ENCODE measurements at places on chromosomes 5 and 9.

DNA sequence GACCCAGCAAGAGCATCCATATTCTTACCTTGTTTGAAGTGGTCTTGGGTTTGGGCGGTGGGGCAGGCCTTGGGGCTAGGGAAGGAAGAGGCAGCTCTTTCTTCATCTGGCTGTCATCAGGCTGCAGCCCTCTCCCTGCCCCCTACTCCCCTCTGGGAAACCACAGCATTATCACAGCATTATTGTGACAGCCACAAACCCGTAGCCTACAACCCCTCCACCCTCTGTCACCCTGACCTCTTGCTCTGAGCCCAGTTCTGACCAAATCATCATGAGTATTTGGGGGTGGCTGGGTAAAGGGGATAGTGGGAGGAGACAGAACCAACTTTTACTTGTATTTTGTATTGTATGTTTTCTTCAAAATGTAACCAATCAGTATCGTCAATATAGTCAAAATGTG lies 94.3 kb upstream of the ARRDC3 start:
- no peak for DNase-seq

- no peak for DNase-seq
These were observed 50.5 kb downstream of the COMMD10 start for GRCh38 chr5:116135344-116135743.

- DNase-seq = no peak
These were observed 498.7 kb downstream of the ISL1 start for GRCh38 chr5:51881901-51882300.

DNA sequence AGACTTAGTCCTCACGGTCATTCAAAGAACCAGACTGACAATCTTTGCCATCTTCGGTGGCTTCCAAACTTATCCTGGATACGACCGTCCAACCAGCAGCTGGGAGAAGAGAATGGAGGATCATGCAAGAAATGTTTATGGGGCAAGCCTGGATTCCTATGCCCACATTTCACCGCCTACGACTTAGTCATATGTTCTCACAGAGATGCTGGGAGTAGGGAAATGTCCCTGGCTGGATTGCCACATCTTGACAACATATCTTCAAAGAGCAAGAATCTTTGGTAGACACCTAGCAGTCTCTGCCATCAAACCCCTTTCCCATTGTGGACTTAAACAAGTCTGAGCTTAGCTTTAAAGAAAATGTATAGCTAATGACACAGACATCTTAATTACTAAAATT lies 5.0 kb downstream of the MED7 start:
- no peak for DNase-seq

DNA sequence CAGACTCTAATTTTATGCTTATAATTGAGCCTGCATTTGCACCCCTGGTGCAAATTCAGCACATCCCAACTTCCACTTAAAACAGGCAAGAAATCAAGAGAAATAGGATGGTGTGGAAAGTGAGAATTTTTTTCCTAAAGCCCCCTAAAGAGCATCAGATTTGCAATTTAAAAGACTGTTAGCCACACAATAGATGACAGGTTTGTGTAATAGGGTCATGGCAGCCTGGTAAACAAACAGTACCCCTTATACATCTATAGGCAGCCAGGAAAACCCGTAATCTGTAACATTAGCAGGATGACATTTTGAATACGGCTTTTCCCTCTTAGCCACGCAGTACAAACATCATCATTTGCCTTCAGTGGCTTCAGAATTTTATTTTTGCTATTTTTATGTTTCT lies 17.2 kb downstream of the EBF1 start:
- no peak for DNase-seq

DNA sequence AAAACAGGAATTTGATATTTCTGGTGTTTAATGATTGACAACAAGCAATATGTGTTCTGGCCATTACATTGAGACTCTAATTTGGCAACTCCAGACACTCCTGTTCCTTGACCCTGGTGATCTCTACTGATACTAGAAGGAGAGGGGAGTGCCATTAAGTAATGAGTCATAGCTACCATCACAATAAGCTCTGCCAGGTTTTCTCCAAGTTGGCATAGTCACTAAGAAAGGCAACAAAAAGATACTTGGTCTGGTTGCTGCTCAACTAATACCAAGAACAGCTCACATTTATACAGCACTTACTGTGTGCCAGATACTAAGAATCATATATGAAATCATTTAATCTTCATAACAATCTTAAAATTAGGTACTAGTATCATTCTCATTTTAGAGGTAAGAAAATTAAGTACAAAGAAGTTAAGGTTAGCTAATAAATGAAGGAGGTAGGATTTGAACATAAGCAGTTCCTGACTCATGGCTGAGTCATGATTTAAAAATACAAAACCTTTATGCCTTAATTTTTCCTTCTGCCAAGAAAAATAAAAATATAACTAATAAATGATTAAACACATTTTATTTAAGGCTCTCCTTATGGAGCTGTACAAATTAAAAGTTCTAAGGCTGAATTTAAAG lies 19.9 kb upstream of the PRXL2C start:
- DNase-seq = no peak

DNA sequence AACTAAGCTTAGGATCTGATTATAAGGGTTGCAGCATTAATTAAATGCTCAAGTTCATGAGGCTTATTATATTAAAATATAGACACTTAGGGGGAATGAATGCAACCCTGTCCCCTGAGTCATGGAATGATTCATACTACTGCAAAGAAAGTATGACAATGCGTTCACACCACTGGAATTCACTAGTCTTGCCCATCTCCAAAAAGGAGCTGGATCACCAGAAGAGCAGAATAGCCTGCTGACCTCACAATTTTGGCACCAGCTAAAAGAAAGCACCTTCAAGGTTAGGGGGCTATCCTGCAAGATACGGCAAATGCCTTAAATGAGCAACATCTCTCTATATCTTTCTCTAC lies 32.0 kb upstream of the TMED7 start:
- DNase-seq = no peak

GRCh38 chr9:131534721-131535237 lies 3.7 kb upstream of the UCK1 start:
- no peak for DNase-seq

GRCh38 chr9:131111186-131111853 lies 14.1 kb upstream of the NUP214 start:
- DNase-seq = no peak

GRCh38 chr9:2717385-2717784 lies at the start of gene KCNV2:
Gene KCNV2, plus strand, starts transcription at chr9:2717510. Its CDS starts 230 bp downstream, at chr9:2717740.
- DNase-seq = no peak

DNA sequence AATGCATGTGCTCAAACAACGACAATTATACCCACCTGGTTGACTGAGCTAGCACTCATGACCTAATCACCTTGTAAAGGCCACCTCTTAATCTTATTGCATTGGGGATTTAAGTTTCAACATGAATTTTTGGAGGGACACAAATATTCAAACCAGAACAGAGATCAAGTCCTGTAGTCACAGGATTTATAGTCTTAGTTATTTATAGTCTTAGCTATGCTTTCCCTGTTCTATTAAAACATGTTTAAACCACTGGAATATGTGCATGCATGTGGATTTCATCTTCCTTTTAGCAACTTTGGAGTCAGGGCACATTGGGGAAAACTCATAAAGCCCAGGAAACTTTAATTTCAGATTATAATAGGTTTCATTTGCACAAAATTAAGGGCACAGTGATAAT lies 26.7 kb downstream of the ANKDD1B start:
- no peak for DNase-seq

DNA sequence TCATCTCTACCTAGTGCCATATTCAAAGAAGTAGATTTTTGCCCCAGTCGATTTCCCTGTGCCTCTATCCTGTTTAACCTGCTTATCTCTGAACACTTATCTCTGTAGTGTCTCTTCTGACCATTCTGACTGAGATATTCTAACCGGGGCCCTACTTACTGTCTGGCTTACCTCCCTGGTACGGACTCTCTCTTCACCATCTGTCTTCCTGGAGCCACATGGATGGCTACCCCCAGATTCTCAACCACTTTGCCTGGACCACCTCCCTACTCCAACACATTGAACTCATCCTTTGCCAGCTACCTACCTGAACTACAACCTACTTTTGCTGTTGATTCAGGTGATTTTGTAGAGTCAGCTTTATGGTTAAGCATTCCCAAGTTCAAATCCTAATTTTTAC lies 397.4 kb upstream of the SLC24A2 start:
- DNase-seq = no peak

DNA sequence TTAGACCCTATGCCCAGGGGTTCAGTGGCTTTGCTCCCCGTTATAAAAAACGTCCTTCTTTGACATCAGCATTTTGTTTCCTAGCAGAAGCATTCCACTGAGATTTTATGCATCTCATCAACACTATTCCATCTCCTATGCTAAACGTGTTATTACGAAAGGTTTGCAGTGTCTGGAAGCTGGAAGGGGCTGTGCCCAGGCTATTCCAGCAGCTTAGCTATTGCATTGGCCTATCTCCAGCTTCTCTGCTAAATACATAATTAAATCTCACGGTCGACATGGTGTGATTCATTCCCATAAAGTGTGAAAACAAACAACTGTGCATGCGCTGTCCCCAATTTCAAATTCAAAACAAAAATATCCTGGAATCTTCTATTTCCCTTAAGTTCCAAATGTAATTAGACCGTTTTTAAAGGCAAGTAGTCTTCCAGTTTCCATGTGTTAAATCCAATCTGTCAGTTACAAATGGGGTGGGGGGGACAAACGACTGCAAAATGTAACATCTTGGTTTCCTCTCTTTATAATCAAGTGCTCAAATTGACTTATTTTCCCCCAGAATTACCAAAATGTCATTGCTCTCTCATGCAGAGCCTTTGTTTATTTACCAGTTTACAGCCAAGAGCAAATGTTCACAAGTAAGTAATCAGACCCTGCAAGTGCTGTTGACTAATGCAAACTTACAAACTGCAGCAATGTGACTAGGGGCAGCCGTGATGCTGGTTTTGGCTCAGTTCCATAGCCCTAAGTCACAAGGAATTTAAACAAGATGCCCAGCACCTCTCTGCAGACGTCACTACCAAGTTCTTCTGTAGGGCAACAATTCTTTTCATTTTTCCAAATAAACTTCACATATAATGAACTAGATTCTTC lies 212.3 kb upstream of the RORB start:
- DNase-seq = no peak

DNA sequence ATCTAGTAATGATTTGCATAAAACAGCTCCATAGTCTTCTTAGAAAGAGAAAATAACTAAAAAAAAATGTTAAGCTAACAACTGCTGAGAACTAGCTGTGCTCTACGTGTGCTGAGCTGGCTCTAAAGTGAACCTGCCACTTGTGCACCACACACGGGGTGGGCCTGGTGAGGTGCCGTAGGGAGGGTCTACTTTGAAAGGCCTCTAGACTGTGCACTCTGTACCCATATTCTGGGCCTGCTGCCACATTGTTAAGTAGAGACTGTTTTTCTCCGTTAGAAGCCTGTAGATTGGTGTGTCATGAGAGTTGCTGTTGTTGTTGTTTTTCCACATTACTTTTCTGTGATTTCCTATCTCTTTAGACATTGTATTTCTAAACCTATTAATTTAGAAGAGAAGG lies 93.9 kb downstream of the CD180 start:
- DNase-seq = no peak

GRCh38 chr5:138843316-138844124 lies 31.6 kb downstream of the LRRTM2 start:
- DNase-seq = no peak

GRCh38 chr9:109046346-109046745 lies 33.0 kb upstream of the CTNNAL1 start:
- no peak for DNase-seq

DNA sequence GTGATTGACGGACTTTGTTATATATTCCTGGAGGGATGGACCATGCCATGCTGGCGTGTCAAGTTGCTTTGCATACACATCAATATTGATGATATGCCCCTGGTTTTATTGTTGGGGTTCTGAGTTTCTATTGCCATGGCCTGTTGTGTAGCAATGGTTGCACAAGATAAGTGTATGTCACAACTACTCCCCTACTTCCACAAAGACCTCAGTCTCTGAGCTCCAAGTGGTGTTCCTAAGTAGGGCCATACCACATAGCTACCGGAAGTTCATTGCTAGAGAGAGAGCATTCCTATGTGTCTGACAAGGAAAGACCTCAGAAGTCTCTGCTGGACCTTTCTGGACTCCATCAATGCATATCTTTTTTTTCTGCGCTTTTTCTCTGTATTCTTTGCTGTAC lies 19.8 kb downstream of the TXNDC8 start:
- DNase-seq = no peak

- no peak for DNase-seq
These were observed 4.0 kb upstream of the PRRC1 start for GRCh38 chr5:127513408-127513970.

GRCh38 chr9:124355941-124356744 lies 59.1 kb downstream of the PSMB7 start:
- no peak for DNase-seq

DNA sequence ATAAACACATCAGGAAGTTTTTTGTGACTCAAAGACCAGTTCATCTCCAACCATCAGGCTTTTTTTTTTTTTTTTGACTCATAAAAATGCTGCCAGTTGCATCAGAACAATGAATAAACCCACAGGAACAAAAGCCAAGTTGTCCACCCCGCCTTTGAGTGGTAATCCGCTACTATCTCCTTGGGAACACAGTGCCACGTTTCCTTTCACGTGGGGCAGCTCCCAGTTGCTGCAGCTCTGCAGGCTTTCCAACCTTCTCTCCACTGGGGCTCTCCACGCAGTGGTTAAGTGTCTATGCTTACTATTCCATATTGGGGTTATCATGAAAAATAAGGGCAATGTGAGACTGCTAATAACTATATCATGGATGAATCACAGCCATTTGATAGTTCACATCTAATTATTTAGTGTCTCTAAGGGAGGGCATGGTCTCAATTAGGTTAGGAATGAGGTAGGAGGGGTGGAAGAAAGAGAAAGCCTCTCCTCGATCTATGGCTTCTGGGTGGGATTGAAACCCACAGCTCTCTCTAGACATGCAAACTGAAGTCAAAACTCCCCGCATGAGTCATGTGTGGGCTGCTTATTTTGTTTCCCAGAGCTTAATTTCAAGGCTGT lies 55.8 kb upstream of the ACTBL2 start:
- no peak for DNase-seq

DNA sequence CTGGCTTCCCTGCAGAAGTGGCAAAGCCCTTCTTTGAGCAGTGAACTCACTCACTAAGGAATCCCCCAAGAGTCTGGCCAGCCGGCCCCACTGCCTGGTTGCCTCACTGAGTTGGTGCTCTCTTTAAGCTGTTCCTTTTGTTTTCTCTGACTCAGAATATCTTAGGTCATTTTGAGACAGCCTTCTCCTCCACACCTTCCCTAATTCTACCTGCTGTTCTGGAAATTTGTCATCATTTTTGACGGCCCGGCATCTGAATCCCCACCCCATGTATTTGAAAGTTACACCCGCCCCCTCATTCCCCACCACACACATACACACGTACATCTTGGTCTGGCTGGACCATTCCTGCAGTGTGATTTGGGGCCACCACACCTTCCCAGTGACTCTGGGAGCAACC lies 41.8 kb downstream of the FGF1 start:
- no peak for DNase-seq

All from nephron progenitor cell (in vitro differentiated cells).